Stimulated activated naive CD8-positive, alpha-beta T cell treated with anti-CD3 and anti-CD28 coated beads, Interleukin-15, Interleukin-2, amounts not matched to agents 100 U/mL and 50 U/mL, for 24 hours (primary cell): ENCODE measurements at places on chromosomes 12 and 14.

GRCh38 chr12:107356266-107356936 is 263.1 kb upstream of the CRY1 start:
- DNase-seq: no peak

DNA sequence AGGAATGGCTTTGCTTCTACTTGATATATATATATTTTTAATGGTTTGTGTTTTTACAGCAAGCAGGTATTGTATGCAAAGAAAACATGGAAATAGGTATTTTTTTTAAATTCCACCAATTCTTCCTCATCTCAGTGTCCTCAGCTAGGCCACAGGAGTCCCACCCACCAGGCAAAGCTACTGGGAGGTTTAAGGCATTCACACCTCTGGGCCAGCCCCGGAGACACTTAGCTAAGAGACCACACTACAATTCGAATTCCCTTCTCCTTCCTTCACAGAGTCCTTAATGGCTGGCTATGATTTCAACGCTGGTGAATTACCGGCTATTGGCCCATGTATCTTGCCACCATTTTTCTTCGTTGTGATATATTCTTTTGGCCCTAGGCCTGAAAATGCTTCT is 71.4 kb downstream of the SLC15A4 start:
- DNase-seq: no peak

DNA sequence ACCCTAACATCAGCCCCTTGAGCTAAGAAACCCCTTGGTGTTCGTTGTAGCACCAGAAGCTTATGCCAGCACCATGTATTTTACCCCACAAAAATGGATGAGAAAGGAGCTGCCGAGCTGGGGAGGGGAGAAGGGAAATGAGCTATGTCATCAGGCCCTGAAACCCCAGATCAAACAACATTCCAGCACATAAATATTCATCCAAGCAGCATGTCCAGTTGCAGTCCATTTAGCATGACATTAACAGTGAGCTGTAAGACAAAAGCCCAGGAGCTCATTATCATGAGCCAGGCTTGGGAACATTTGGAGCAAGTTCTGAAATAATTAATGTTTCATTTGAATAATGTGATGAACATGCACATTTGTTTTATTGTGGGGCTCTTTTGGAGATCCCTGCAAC is 630.1 kb upstream of the TMEM132C start:
- no peak for DNase-seq

DNA sequence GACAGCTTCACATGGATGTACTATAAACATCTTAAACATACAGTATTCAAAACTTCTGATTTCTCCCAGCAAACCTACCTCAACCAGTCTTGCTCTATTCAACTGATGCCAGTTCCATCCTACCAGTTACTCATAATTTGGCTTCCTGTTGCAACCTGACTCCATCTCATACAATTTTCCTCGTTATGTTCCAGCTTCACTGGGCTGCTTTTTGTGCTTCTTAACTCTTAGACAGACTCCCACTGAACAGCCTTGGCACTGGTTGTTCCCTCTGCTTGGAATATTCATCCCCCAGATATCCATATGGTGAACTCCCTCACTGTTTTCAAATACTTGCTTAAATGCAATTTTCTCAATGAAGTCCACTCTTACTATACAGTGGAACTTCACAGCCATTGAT is 249.2 kb downstream of the AEBP2 start:
- no peak for DNase-seq

GRCh38 chr14:58628406-58628805 is 9.4 kb upstream of the DACT1 start:
- DNase-seq: no peak

DNA sequence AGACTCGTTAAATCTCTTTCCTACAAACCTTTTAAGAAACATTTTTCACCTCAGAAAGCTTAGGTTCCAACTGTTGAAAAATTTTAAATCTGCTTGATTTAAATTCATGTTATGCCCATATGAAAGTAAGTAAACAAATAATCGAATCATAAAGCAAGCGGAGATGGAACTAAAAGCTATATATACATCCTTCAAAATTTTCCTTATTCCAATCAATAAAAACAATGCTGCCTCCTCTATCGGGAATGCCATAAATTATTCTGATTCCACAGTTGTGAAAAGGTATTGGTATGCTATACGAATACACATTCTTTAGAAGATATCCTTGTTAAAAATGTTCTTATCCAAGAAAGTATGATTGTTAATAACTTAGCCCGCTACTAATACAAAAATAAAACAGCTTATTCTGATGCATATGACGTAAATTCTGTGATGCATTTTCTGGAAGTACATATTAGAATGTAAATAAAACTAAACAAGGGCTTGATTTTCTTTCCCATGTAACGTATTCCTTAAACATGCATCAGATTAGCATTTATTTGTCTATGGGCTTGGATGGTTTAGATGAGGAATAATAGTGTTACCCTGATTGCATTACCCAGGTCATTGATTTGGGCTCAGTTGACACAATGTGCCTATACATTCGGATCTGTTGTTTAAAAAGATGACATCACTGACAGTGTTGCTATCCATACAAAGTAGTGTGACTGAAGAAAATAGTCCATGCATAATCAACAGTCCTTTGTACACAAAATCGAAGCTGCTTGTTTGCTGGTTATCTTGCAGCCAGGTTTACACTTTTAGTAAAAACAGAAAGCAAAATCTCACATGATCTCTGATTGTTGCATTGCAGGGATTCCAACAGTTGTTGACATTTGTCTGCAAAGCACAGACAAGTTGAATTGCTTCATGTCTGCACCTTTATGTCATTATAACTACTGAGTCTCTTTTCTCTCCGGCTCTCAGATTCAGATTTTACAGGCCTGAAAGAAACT is 656 bp upstream of the DTD2 start:
- no peak for DNase-seq

- no peak for DNase-seq
Observed at GRCh38 chr14:72591391-72591790, 302.5 kb downstream of the DPF3 start.

DNA sequence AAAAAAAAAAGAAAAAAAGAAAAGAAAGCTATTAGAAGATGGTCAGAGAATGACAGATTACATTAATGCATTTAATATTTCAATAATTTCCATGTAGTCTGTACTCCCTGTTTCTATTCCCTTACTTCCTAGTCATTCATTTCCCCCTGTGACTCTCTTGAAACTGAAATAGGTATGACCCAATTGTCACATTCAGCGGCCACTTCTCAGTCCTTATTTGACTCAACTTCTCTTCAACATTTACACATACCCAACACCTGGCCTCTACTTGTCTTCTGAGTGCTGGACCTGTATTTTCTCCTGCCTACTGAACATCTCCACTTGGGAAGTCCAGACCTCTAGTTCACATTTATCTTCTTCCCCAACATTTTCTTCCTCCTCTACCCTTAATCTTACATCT is 7.2 kb downstream of the EEA1 start:
- no peak for DNase-seq

DNA sequence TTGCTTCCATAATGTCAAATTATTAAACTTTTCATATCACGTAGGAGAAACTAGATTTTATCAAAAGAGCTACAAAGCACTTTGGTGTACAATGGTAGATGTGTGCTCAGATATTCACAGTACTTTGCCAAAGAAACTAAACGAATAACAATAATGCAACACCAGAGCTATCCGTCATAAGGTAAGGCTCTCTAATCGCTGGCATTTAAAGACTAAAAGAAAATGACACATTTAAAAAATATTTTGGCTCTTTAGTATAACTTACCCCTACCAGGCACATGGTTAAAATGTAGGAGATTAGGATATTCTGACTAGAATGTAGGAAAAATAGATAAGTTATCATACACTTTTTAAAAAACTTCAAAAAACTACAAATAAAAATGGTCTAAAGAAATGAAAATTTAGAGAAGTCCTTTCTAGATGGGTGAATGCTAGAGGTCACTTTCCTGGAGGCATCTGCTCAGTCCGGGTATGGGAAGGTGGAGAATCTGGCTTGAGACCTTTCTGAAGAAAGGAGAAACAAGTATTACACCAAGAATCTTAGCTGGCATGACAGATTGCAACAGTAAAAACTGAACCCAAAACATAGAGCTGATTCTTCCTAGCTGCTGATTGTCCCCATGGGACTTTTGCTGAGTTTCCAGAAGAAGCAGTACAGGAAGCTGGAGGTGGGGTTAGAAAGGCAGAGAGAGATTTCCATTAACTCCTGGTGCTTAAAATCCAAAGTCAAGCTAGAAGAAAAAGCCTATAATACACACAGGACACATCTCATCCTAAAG is 67.9 kb downstream of the FAR2 start:
- no peak for DNase-seq

DNA sequence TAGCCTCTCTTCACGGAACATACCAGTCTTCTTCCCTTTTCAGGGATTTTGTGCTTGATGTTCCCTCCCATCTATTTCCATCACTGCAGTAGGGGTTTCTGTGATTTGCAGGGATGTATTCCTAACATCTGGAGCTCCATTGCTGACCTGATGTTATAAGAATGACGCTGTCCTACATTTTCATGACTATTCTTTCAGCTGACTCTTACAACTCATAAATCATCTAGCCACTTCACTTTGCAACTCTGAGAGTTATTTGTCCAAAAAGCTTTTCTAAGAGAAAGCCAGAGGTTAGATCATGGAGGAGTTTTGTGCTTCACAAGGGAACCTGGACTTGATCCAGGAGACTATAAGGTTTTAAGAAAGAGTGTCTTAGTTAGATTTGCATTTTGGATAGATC is 116.6 kb upstream of the FAR2 start:
- DNase-seq: no peak

DNA sequence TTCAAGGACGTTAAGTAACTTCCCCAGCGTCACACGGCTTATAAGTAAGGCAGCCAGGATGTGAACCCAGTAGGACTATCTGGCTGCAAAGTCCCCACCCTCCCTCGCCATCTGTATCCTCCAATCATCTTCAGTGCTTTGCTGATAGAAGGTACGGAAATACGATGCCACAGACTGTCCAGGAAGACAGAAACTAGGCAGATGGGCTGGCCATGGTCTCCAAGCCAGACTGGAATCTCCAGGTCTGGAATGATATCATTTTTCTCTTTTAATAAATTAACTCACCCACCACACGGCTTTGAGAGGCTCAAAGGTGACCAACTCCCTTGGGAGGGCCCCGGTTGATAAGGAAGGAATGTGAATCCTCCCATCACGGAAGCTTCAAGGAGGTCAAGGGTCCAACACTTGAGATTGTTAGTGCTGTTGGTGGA is 16.3 kb upstream of the BDKRB1 start:
- no peak for DNase-seq

GRCh38 chr14:68377459-68377858 is 415.4 kb downstream of the ZFP36L1 start:
- DNase-seq: no peak

- no peak for DNase-seq
Observed at GRCh38 chr12:86723326-86723725, 467.1 kb upstream of the MGAT4C start.

DNA sequence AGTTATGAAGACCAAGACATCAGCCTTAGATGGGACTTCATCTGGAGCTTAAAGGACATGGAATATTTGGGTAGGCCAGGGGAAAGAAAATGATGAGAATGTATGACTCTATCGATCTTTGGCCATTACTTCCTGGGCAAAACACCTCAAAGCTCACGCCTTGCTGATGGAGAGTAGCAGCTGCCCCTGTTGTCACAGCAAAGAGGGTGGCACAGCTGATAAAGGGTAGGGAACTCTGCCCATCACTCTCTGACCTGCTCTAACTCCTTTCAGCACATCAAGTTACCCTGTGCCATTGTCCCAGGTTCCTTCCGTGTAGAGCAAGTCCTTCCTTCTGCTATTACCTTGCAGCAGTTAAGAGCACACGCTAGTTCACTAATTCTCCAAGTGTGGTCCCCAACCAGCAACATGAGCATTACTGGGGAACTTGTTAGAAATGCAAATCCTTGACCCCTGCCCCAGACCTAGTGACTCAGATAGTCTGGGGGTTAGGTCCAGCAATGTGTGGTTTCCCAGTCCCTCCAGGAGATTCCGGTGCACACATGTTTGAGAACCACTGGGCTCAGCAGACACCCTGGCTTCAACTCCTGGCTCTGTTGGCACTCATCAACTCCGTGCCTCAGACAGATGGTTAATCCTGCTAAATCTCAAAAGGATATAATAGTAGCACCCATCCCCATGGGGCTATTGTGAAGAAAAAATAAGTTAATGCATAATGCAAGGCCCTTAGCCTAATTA is 93.7 kb upstream of the EEA1 start:
- DNase-seq: no peak

- DNase-seq: no peak
Observed at GRCh38 chr12:70635755-70636154, 1.5 kb downstream of the PTPRB start.

GRCh38 chr14:104998801-104999200 is 13.2 kb downstream of the CLBA1 start:
- no peak for DNase-seq

DNA sequence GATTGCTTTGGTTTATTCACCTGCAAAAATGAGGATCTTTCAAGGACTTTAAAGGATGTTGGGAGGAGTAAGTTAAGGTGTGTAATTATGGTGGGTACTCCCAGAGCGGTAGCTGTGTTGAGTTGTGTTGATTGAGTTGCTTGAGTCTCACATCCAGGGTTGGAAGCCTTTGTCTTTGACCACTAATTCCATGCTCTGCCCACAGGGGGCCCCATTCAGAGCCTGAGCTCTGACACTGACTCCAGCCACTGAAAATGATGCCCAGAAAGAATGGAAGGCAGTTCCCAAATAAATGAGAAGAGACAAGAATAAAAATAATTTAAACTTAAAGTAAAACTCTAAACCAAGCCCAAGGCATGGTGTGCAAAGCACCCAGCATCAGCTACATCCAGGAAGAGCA is 237.4 kb upstream of the PWP1 start:
- no peak for DNase-seq

DNA sequence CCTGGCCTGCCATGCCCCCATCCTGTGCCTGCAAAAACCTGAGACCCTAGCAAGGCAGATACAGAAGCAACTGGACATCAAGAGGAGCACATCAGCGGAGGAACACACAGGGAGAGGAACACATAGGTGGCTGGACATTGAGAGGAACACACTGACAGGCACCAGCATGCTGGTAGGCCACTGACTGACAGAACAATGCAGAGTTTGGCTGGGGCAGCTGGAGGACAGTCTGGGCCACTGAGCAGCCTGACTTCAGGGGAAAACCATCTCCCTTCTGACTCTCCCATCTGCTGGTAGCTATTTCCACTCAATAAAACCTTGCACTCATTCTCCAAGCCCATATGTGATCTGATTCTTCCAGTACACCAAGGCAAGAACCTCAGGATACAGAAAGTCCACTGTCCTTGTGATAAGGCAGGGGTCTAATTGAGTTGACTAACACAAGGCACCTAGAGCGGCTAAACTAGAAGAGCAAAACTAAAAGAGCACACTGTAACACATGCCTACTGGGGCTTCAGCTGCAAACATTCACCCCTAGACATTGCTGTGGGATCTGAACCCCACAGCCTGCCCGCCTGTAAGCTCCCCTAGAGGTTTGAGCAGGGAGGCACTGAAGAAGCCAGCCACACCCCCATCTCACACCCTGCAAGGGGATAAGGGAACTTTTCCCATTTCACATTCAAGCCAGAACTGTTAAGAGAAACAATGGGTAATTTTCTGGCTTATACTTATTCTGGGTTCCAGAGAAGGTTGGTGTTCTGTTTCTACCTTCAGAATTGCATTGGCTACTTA is 22.1 kb downstream of the CLECL1 start:
- DNase-seq: no peak

GRCh38 chr12:30930641-30931040 is 4.1 kb downstream of the TSPAN11 start:
- DNase-seq: no peak
